ENCODE measurements at places on chromosomes 3 and 15.

DNA sequence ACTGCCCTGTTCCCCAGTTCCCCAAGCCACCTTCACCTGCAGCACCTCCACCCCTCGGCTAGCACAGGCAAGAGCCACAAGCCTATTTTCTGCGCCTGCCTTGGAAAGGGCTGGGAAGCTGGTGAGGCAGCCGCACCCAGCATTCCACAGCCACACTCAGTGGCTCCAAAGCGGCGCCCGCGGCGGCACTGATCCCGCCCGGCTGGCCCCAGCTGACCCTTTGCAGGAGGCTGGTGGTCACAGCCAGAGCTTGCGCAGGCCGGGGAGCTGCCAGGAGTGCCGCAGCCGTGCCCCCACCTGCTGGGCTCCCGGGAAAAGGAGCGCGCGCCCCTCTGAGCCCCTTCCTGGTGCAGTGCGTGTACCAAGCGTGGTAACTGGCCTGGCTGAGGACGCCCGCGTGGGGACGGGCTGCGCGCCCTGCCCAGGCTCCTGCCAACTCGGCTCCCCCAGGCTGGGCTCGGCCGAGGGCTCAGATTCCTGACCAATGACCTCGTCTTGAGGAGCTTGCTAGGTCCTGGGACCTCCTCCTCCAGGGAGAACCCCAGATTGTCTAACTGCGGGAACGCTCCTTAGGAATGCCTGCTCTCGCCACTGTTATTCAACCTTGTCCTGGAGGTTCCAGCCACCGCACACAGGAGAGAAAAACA lies 13.3 kb downstream of the GRAMD2A start:
- DNase-seq = no peak

GRCh38 chr15:81940467-81941451 lies 105.1 kb downstream of the MEX3B start:
- no peak for DNase-seq

DNA sequence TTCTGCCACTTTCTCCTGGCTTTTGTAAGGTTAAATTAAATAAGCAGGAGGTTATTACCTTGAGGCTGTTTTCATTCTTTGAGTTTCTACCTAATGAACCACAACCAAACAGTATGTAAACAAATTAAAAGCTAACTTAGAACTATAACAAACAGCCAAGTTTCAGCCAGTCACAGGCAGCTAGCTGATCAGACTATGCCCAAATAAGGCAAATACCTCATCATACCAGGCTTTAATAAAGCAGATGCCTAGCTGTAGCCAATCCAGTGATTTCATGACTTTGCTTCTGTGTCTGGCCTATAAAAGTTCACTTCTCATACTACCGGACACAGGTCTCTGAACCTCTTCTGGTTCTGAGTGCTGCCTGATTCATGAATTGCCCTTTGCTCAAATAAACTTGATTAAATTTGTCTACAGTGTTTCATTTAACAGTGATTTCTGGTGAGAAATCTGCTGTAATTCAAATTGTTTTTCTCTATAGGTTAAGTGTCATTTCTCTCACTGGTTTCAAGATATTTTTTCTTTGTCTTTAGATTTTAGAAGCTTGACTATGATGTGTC lies 24.2 kb downstream of the SH3GL3 start:
- DNase-seq = no peak

DNA sequence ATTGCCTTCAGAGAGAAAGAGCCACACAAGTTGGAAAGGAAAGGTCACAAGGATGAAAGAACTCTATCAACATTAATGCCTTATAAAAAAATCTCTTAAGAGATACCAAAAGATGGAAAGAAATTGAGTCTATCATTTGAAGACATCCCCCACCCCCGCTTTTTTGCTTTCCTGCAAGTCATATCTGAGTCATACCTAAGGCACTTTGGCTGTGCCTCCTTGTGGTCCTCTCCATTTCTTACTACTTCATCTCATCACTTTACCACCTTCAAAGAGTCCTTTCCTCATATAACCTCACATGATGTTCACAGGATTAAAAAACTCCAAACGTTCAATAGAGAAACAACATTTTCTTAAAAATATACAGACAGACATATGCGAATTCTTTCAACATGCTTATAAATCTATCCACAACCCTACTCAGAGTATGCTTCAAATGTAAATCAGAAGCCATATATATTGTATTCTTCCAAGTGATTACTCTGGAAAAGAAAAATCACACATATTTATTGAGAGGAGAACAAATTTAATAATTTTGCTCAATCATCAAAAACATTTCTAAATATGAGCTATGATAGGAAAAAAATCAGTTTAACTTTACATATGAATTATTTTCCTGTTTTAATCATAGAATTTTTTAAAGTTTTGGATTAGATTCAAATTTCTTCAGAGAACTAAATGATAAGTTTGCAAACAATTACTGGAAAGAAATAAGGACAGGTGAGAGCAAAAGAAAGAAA lies 1003.9 kb upstream of the CFAP20DC start:
- no peak for DNase-seq

- no peak for DNase-seq
Measured at GRCh38 chr15:23397779-23398178, 43.2 kb downstream of the GOLGA8S start.

GRCh38 chr3:193943200-193943599 lies 192.7 kb upstream of the HES1 start:
- DNase-seq = no peak
